ENCODE measurements at places on chromosomes 16 and 17. TPM values are rescaled to one million over a fixed set of nuclear protein-coding genes. Genes with fewer than 3 reads are reported as not detected.
A peak's percentile ranks its signal among the peaks of the same experiment; 100 is the strongest.

The CD300A gene
- total RNA-seq, result 26.2 TPM

GRCh38 chr17:80253631-80254395 is 6.8 kb upstream of the RNF213 start:
- peaks cover 19% of the 10 kb centered on the region for H3K36me3 ChIP-seq
- no peak overlapping the region for H3K4me3 ChIP-seq
- H3K4me1 ChIP-seq, result peaks cover 25% of the 10 kb centered on the region

DNA sequence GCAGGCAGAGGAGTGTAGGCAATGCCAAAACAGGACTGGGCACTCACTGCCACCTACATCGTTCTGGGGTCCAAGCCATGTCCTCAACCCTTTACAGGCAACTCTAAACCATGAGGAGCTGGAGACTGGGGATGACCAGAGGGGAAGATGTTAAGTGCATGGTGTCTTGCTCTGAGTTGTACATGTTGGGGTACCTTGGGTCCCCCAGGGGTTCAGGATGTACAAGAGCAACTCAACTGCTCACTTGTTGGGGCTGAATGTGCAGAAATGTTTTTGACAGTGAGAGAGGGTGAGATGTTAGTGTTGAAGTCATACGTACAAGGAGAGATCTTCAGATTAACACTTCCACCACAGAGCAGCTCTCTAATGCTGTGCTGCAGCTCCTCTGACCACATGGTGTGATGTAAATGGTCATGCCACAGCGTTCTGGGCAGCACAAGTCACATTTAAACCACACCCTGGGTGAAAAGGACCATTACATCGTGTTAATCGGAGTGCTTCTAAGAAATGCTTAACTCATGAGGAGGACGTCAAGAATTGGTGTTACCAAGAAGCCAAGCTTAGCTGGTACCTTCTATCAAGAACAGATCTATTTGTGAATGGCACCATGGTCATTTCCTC is 2.4 kb downstream of the CCL18 start:
- no peaks in the 10 kb centered on the region for H3K4me1 ChIP-seq
- no peaks in the 10 kb centered on the region for H3K27me3 ChIP-seq
- no peak overlapping the region for H3K4me3 ChIP-seq

DNA sequence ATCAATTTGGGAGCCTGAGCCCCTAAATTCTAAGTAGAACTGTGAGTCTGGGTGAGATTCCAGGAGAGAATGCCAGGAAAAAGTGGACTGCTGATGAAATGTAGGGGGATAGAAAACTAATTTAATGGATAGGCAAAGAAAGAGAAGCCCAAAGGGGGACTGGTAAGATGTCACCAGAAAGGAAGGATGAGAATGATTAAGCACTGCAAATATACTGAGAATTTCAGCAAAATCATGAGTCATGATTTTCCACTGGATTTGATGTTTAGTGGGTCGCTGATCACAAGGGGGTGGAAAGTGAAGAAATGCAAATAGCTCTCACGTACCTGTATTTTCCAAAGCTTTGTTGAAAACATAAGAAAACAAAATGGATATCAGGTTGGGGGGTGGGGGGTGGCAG is 201.8 kb downstream of the SLC39A11 start:
- no peaks in the 10 kb centered on the region for H3K4me1 ChIP-seq
- no peaks in the 10 kb centered on the region for H3K36me3 ChIP-seq
- H3K27me3 ChIP-seq, result no peaks in the 10 kb centered on the region
- no peak overlapping the region for H3K27ac ChIP-seq
- H3K4me3 ChIP-seq, result no peak overlapping the region

The LPO gene
- not detected for total RNA-seq

DNA sequence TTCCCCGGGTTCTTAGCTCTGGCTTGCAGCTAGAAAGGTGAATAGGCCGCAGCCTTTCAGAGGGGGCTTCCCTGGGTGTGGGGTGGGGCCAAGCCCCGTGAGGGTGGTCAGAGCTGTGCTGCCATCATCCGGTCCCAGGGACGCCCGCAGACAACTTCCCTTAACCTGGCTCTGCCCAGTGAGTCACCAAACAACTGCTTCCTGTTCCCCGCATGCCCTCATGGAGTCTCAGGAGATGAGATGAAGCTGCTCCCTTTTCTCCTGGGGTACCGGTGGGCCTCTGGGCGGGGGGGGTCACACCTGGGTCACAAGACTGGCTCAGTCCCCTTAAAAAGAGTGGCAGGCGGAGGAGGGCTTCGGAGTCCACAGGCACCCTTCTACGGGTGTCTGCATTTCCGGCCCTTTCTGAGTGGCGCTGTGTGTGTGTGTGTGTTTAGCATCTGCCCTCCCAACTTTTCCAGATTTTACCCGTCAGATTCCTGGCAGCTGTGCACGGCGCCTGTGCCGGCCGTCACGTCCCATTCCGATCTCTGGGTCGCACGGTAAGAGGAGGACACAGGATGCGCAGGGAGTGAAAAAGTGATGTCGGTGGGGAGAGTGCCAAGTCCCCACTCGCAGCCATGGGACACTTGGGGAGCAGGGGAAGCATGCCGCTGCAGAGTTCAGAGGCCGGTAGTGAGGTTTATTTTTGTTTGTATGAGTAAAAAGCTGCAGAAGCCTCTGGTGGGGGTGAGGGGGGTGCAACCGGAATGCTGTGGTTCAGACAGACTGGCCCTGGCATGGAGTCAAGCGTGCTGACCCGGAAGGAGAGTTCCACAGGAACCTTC is 16.8 kb downstream of the HIC1 start:
- H3K27me3 ChIP-seq, result no peaks in the 10 kb centered on the region
- peak; percentile 71 for DNase-seq
- no peak overlapping the region for H3K4me3 ChIP-seq
- H3K4me1 ChIP-seq, result peaks cover 51% of the 10 kb centered on the region
- peaks cover 8% of the 10 kb centered on the region for H3K36me3 ChIP-seq

- DNase-seq, result peak; percentile 38
- H3K27me3 ChIP-seq, result no peaks in the 10 kb centered on the region
- peak overlapping the region; percentile 30 for H3K27ac ChIP-seq
These were observed 331.3 kb downstream of the SEC14L1 start for GRCh38 chr17:77471984-77472461.

The ABAT gene
- total RNA-seq, result 55.0 TPM

GRCh38 chr16:87145181-87146176 is 171.7 kb downstream of the C16orf95 start:
- peak; percentile 12 for DNase-seq
- H3K27ac ChIP-seq, result no peak overlapping the region
- no peaks in the 10 kb centered on the region for H3K36me3 ChIP-seq

DNA sequence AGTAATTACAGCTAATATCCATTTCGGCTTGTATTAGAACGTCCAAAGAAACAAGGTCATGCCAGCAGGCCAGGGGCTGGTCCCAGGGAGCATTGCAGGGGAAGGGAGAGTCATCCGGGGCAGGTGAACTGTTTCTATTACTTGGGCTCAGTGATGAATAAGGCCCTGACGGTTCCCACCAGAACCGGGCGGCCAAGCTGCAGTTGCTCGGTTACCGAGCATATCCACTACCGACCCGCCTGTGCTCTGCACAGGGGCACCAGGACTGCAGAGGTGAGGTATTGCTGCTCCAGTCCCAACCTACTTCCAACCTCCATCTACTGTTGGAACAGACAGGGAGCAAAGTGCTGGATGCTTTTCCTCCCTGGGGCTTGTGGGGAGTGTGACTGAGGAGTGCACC is 295.5 kb downstream of the MAF start:
- no peaks in the 10 kb centered on the region for H3K36me3 ChIP-seq
- H3K27ac ChIP-seq, result no peak overlapping the region
- DNase-seq, result no peak

The TMEM220 gene
- total RNA-seq, result 20.1 TPM

GRCh38 chr16:67965668-67966548 is 2.5 kb downstream of the SLC12A4 start:
- peaks cover 26% of the 10 kb centered on the region for H3K36me3 ChIP-seq
- no peak overlapping the region for H3K27ac ChIP-seq
- H3K4me3 ChIP-seq, result no peak overlapping the region
- peaks cover 43% of the 10 kb centered on the region for H3K4me1 ChIP-seq
- no peak for DNase-seq
- H3K27me3 ChIP-seq, result no peaks in the 10 kb centered on the region

The TBC1D3 gene
- total RNA-seq, result not detected

DNA sequence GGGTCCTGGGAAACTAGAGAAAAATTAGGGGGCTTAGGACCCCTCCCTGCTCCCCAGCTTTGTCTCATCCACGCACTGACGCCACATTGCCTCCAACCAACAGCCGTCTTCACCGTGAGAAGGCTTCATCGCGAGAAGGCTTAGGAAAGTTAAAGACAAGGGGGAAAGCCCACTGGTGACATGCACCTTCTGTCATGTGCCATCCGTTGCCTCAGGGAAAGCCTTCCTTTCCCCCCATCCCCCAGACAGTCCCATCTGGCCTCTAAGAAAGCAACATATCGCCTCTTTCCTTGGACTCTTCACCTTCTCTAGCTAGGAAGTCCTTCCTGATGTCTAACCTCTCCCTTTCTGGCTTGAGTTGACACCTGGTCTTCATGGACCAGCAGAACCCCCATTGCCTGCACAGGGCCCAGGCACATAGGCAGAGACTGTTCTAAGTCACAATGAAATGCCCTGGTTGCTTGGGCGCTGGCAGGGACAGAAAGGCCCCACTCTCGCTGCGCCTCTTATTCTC is 2.1 kb downstream of the FOXN1 start:
- DNase-seq, result no peak
- no peak overlapping the region for H3K4me3 ChIP-seq
- H3K27me3 ChIP-seq, result peaks cover 29% of the 10 kb centered on the region
- H3K27ac ChIP-seq, result no peak overlapping the region
- H3K36me3 ChIP-seq, result no peaks in the 10 kb centered on the region

The HSPB9 gene
- not detected for total RNA-seq

GRCh38 chr16:79482011-79482410 is 118.5 kb downstream of the MAF start:
- H3K4me3 ChIP-seq, result no peak overlapping the region
- H3K27ac ChIP-seq, result no peak overlapping the region
- no peaks in the 10 kb centered on the region for H3K36me3 ChIP-seq
- no peaks in the 10 kb centered on the region for H3K27me3 ChIP-seq

GRCh38 chr17:82007495-82008257 is 15.0 kb downstream of the CENPX start:
- no peak overlapping the region for H3K27ac ChIP-seq
- no peak for DNase-seq
- no peak overlapping the region for H3K4me3 ChIP-seq
- H3K4me1 ChIP-seq, result peaks cover 12% of the 10 kb centered on the region
- no peaks in the 10 kb centered on the region for H3K27me3 ChIP-seq

GRCh38 chr16:727291-727977 is 528 bp downstream of the HAGHL start:
- DNase-seq, result no peak
- H3K27me3 ChIP-seq, result no peaks in the 10 kb centered on the region
- H3K27ac ChIP-seq, result no peak overlapping the region
- H3K4me1 ChIP-seq, result peaks cover 19% of the 10 kb centered on the region
- no peaks in the 10 kb centered on the region for H3K36me3 ChIP-seq
